ENCODE measurements at places on chromosomes 4 and X.

- DNase-seq, result no peak
Observed at GRCh38 chrX:116490104-116490503, 27.3 kb upstream of the CT83 start.

GRCh38 chr4:171117457-171117856 lies 695.7 kb upstream of the GALNTL6 start:
- DNase-seq, result no peak

DNA sequence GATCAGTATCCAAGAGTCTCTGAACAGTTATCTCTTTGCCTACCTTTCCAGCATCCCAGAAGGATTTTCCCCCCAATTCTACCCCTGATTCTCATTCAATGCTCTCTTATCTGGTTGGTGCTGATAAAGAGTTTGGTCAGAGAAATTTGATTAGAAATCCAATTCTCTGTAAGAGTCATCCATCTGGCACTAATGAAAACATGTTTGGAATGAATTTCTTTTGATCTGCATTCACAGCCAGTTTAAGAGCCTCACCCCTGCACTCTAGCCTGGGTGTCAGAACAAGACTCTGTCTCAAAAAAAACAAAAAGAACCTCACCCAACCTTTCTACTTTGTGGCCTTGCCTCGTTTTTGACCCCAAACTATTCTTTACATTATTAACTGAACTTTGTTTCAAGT lies 122.1 kb downstream of the MANBA start:
- no peak for DNase-seq

DNA sequence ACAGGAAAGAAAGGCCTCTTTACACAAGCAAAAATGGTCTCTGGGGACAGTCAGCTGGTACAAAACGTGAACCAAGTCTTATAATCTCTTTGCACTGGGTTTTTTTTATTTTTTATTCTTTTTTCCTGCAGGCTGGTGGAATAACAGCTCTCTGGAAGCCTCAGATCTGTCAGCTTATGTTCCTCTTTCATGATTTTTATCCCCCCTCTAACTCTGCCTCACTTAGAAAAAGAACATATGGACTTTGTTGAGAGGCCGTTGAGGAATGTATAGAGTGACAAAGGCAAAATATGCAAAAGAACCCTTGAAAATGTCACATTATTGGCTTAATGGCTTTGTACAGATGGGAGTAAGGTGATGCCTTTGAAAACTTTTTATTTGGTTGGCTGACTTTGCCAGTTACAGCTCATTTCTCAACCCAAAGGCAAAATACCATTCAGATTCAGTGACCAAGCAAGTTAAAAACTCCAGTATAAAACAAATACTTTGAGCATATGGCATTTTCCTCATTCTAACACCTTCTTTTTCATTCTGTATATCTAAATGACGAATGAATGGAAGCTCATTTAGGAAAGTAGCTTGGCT lies 111.1 kb downstream of the RNF150 start:
- DNase-seq, result no peak

GRCh38 chr4:4913147-4913561 lies 53.7 kb downstream of the MSX1 start:
- no peak for DNase-seq

GRCh38 chrX:21382715-21383114 lies 8.5 kb downstream of the CNKSR2 start:
- DNase-seq, result no peak

DNA sequence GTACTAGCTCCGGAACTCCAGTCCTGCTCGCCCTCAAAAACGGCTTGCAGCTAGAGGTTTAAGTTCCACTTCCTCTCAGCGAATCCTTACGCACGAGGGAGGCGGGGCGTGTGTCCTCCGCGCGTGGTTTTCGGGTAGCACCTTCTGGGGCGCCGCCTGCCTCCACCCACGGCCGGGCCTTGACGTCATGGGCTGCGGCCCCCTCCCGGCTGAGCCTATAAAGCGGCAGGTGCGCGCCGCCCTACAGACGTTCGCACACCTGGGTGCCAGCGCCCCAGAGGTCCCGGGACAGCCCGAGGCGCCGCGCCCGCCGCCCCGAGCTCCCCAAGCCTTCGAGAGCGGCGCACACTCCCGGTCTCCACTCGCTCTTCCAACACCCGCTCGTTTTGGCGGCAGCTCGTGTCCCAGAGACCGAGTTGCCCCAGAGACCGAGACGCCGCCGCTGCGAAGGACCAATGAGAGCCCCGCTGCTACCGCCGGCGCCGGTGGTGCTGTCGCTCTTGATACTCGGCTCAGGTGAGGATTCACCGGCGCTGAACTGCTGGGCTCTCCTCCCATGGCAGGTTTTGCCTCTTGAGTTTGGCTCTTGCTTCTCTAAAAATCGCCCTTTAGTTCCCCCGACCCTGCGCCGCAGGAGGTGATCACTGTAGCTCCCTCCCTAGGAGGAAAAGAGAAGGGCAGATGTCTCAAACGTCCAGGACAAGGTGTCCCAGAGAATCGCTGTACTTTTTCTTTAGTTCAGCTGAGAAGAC lies at the start of gene AREG:
Gene AREG, plus strand, starts transcription at position 246 of the 752 bp plus-strand sequence. Its CDS starts 210 bp downstream, at position 456.
- DNase-seq, result no peak

DNA sequence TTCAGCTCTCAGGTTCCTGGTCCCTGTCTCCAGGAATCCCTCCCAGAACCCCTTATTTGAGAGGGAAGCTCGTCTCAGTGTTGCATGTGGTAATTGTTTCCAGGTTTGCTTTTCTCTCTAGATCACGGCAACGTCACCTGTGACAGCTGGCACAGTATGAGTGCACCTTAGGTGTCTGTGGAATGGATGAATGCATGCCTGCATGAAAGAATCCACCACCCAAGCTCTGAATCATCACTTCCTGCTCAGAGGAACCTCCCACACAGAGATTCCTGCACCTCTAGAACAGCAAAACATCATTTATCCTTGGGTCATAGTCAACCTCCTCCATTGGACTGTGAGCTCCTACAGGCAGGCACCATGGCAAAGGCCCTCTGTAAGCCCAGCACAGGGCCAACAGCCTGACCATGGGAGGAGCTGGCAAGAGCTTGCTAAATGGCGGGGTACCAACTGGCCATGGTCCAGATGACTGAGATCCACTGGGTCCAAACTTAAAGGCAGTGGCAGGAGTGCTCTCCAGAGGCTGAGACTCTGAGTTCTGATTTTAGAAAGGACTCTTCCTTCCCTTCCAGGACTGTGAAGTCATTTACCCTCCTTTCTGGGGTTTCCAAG lies 116.2 kb downstream of the SLC2A9 start:
- no peak for DNase-seq

- DNase-seq, result no peak
Observed at GRCh38 chr4:68693325-68694075, 23.0 kb upstream of the UGT2B15 start.

DNA sequence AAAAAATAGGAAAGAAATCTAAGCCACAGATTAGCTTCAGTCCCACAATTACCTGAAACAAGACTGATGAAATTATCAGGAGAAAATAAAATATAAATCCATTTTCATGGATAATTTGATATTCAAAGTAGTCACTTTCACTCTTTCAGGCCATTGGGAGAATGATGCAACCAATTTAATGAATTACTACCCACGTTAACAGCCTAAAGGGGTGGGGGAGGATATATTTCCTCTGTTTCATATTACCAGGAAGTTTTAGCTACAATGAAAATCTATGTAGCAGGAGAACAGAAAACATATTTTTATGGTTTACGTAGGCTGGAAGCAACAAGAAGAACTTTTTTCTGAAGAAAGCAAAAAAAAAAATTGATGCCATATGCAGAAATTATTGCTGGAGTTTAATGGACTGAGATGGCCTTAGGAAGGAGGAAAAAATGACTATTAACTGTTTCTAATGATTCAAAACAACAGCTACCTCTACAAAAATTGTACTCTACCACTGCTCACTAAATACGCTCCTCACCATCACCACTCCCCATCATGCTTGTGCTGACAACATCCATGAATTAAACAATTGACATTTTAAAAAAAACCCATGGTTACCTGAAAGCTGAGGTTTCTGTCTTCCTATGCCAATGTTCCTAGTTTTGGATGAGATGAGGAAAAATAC lies 100.9 kb downstream of the CXXC4 start:
- no peak for DNase-seq

GRCh38 chr4:73152893-73153292 lies 83.4 kb upstream of the COX18 start:
- no peak for DNase-seq

- no peak for DNase-seq
Observed at GRCh38 chrX:155056471-155056870, 14.5 kb downstream of the CMC4 start.

DNA sequence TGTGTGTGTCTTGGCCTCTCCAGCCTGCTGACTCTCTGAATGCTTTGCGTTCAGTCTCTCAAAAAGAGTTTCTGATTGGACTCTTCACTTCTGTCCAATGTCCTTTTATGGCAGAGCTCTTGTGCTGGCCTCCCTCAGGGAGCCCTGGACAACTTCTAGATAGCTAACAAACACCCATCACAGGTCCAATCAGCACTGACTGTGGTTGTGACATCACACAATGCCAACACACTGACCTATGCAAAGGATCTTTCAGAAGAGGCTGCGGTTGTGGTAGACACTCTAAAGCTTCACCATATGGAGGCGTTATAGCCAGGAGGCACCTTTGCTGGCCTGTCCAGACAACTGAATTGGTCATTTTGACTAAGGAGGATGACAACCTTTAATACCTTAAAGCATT lies 53.8 kb upstream of the LSM6 start:
- no peak for DNase-seq

GRCh38 chr4:17788956-17789355 lies 7.5 kb upstream of the FAM184B start:
- no peak for DNase-seq

- DNase-seq, result no peak
Observed at GRCh38 chrX:111182997-111183396, 87.0 kb downstream of the PAK3 start.

- DNase-seq, result no peak
Observed at GRCh38 chr4:48081196-48081595, 52.9 kb downstream of the TXK start.

DNA sequence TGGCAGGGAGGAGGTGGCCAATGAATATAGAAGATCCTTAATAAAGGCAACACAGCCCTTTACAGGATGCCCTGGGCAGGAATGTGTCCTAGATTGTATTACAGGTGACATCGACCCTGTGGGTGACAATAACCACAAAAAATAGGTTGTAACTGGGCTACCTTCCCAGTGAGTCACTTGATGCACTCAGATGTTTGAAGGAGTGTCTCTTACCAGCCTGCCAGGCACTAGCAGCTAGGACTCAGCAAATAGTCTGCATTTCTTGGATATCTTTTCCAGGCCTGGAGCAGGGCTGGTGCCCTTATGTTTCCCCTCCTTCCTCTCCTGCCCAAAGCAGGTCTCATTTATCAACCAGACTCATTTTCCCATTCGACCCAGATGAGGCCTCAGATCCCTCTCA lies 50.9 kb upstream of the TMEM164 start:
- DNase-seq, result no peak

- no peak for DNase-seq
Observed at GRCh38 chr4:1137063-1137776, 23.9 kb upstream of the RNF212 start.

DNA sequence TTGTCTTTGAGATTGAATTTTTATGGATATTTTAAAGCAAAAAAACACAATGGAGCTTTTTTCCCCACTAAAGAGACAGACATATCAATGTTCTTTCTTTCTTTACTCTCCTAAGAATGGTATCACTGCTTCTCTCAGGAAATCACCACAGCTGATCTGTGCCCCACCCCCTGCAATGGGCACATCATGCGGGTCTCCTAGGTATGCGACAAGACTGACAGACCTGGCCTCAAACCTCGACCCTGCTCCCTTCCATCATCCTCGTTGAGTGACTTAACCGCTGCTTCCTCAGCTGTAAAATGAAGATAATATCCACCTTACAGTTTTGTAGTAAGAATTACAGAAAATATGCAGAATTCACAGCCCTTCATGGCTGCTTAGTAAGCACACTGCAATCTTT lies 58.3 kb downstream of the LEF1 start:
- DNase-seq, result no peak

DNA sequence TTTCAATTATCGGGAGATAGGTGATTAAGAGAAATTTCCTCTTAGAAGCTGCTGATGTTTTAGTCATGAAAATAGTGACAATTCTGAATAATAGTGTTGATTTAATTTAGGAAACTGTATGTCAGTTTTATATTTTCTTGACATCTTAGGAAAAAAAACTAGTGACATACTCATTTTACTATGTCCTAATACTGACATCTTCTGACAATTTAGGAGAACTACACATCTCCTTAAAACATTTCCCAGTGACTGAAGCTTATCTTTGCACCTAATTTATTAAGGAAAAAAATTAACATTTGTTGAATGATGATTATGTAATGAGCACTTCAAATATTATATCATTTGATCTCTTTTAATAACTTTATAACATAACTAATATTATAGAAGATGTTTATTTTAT lies 42.0 kb upstream of the RBMXL3 start:
- DNase-seq, result no peak

GRCh38 chrX:69185886-69186285 lies 20.6 kb upstream of the PJA1 start:
- no peak for DNase-seq

- no peak for DNase-seq
Observed at GRCh38 chrX:77693594-77693993, 92.4 kb downstream of the ATRX start.

- DNase-seq, result no peak
Observed at GRCh38 chr4:46266106-46266505, 123.8 kb downstream of the GABRA2 start.

DNA sequence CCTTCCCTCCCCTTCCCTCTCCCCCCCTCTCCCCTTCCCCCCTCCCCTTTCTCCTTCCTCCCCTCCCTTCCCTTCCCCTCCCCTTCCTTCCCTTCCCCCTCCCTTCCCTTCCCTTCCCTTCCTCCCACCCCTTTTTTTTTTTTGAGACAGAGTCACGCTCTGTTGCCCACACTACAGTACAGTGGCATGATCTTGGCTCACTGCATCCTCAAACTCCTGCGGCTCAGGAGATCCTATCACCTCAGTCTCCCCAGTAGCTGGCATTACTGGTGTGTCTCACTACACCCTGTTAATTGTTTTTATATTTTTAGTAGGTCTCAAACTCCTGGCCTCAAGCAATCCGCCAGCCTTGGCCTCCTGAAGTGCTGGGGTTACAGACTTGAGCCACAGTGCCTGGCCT lies 66.6 kb downstream of the TBC1D9 start:
- DNase-seq, result no peak
